ENCODE measurements at places on chromosomes 1 and 21.

DNA sequence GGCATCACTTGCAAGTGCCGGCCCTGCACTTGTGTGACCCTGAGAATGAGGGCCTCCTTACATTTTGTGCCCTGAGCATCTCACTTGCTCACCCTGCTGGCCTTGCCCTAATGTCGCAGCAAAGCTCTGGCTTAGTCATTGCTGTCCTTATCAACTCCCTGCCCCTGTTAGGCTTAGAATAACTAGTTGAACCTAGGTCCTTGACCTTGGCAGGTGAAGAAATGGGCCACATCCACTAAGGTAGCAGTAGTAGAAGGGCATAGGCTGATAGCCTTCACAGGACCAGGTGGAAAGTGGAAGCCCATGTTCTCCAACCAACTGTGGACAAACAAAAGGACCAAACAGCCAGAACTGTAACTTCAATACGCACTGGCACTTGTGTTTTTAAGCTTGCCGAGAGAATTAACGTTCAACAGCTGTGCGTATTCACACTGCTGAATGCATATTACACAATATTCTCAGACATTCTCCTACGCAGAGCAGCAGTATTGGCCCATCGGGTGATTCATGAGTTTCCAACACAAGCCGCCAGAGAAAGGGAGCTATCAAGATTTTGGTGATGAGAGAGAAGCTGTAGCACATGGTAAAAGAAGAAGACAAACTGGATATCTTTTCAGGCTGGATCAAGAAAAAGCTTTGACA is 27.7 kb upstream of the PTGFRN start:
- DNase-seq: peak; percentile 72

GRCh38 chr1:32208469-32208868 is 420 bp upstream of the DCDC2B start:
- DNase-seq: no peak

DNA sequence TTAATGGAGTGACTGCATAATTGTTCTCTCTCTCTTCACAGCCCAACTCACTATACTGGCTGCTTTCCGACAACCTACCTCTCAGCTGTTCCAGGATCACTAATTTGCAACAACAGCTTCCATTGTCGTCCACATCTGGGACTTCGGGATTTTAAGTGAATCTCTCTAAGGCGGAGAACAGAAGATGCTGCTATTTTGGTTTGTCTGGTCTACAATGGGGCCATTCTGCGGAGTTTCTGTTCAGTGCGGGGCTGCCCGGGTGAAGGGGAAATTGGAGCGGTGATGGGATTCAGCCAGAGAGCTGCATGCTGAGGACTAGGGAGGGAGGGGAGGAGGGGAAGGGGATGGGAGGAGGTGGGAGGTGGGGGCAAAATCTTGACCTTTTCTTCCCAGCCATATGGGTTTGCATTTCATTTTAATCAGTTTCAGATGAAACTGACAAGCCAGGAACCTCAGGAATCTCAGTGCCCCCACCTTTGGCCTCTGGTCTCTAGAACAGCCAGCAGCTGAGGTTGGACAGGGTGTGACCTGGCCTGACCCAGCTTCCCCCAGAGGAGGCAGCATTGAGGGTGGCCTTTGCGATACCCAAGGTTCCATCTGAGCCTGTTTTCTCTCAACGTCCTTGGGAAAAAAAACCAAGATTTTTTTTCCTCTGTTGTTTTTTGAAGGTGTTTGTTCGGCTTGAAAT is 6.9 kb upstream of the SRP9 start:
- DNase-seq: no peak

DNA sequence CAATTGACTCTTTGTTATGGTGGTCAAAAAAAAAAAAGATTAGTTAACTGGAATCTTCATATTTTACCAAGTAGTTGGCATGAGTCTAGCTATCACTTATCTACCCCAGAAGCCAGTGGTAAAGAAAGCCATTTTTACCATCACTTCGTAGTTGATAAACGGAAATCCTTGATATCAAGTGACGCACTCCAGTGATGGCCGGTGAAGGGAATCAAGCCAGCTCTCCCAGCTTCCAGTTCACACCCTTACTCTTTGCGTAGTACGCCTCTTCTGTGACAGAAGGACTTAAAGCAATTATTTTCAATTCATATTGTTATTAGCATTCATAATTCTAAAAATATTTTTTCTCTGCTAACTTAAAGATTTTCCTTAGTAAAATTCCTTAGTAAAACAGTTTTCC is 447.9 kb downstream of the GPATCH2 start:
- no peak for DNase-seq

GRCh38 chr1:18237371-18237770 is 129.8 kb downstream of the IGSF21 start:
- DNase-seq: no peak

- DNase-seq: no peak
These were observed 470.5 kb upstream of the DAB1 start for GRCh38 chr1:57894315-57894714.

DNA sequence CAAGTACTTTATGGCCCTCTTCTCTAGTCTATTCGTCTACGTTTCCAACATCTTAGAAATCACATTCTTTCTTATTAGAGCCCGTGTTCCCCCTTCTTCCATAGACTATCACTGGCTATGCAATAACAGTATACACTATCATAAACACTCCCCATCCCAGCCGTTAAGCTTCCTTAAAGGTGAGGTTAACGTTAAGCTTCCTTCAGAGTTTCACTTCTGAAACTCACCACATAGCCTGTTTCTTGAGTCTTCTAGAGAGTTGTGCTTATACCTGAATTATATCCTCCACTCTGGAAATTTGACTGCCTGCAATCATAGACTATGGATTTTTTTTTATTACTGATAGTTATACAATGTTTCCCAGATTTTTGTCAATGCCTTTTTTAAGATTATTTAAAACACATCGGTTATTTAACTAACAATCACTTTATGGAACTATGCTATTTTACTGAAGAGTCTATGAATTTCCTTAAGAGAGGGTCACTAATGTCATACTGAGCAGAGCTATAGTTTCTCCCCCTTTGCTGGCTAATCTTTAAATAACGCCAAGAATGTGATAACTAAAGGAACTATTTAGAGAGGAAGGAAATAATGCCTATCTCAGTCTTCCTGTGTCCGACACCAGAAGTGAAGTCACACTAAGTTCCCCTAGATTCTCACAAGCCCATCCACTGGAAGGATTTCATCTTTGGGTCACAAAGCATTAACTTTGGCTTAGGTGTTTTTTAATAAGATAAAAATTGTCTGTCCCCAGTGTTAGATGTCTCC is 16.8 kb downstream of the FCER1A start:
- no peak for DNase-seq

- DNase-seq: no peak
These were observed 4.6 kb downstream of the IPO13 start for GRCh38 chr1:43951021-43951985.

GRCh38 chr1:11707621-11708276 is 16.2 kb downstream of the DRAXIN start:
- no peak for DNase-seq

- DNase-seq: no peak
These were observed 50.5 kb upstream of the ERO1B start for GRCh38 chr1:236332092-236332758.

DNA sequence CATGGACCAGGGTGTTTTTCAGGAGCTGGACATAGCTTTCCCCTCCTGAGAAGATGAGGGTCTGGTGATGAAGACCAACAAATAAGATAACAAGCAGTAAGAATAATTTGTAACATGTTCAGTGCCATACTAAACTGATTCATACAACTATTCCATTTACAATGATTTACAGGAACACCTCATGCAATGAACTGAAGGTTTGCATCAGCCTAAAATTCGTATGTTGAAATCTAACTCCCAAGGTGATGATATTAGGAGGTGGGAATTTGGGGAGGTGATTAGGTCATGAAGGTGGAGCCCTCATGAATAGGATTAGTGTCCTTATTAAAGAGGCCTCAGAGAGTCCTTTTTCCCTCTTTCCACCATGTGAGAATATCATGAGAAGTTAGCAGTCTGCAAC is 15.9 kb upstream of the NIBAN1 start:
- no peak for DNase-seq

DNA sequence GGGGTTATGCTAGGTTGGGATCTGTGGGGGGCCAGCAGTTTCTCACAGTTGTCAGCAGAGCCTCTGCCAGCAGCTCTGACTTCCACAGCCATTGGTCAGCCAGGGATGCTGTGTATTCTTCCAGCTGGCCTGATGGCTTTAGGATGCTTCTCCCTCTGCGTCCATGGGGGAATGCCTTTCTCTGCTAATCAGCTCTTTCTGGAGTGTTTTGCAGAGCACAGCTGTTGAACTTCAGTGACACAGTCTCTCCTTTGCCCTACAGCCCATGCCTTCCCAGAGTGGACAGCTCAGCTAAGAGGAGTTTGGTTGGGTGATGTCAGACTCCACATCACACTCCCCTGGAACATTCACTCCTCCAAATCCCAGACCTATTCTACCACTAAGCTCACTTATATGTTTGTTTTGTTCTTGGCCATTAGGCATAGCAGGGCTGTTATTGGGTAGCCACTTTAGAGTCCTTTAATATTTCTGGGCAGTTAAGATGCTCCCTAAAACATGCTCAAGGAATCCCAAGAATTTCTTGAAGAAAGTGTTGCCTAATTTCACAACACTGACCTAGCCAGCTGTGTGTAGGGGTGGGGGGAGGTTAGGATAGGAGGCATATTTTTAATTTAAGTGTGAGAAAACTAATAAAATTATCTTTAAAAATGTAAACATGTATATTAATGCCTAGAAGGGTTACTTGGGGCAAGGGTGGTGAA is 75.3 kb upstream of the KIAA0040 start:
- DNase-seq: no peak

GRCh38 chr1:79371802-79372201 is 365.3 kb upstream of the ADGRL4 start:
- DNase-seq: no peak

DNA sequence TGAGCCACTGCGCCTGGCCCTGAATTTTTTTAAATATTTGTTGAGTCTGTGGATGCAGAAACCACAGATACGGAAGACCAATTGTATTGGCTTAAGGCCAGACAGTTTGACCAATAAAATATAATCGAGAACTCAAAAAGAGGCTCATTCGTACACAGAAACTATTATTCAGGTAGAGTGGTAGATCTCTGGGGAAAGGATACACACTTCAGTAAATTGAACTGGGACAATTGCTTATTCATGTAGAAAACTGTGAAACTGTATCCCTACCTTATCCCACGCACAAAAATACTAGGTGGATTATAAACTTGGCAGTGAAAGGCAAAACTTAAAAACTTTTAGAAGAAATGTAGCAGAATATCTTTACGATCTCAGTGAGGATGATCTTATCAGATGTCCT is 25.0 kb upstream of the SHE start:
- DNase-seq: no peak

GRCh38 chr1:156090840-156091188 is 8.5 kb upstream of the MEX3A start:
- peak; percentile 91 for DNase-seq

DNA sequence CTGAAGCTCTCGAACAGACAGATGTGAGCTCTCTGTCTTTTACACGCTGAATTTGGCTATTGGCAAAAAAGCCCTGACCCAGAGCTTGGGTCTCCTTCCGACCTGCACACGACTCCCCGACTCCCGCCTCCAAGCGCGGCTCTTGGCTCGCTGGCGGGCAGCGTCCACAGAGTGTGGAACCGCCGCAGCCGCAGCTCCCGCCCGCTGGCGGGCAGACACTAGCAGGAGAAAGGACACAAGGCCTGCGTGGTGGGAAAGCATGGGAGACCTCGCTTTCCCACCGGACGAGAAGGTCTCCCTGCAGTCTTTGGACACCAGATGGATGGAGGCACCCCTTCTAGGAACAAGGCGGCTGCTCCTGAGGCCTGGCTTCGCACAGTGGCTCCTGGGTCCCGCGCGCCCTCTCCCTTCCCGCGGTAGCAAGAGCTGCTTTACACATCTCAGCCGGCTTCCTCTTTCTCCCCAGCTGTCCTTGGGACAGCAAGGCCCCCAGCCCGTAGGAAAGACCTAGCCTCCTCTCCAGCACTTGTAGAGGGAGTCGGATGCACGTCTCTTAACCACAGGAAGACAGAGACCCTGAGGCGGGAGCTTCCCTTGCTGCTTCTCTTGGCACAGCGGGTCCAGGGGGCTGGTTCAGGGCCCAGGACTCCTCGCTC is 92.1 kb downstream of the PRKAB2 start:
- DNase-seq: no peak

DNA sequence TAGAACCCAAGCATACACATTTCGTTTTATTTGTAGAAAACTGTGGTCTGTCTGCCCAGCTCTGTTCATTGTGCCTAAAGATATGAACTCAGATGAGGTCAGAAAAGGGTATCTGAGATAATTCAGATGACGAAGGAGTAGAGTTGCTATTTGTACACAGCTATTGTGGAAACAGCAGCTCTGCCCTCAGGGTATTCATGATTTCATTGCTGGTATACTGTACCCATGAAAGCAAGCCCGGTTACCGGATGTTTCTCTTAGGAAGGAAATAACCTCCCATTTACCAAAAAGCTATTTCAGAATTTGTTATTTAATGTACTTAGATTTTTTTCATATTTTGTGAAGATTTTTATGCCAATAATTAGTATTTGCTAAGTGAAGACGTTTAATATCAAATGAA is 37.8 kb downstream of the SMAP2 start:
- DNase-seq: no peak

GRCh38 chr1:151524736-151525135 is 13.5 kb downstream of the CGN start:
- DNase-seq: no peak
